Activated T-cell treated with anti-CD3 and anti-CD28 coated beads, Interleukin-2, amount 50 U/mL, for 72 hours (primary cell): ENCODE measurements at places on chromosomes 12 and 14.
A peak's percentile ranks its signal among the peaks of the same experiment; 100 is the strongest.

DNA sequence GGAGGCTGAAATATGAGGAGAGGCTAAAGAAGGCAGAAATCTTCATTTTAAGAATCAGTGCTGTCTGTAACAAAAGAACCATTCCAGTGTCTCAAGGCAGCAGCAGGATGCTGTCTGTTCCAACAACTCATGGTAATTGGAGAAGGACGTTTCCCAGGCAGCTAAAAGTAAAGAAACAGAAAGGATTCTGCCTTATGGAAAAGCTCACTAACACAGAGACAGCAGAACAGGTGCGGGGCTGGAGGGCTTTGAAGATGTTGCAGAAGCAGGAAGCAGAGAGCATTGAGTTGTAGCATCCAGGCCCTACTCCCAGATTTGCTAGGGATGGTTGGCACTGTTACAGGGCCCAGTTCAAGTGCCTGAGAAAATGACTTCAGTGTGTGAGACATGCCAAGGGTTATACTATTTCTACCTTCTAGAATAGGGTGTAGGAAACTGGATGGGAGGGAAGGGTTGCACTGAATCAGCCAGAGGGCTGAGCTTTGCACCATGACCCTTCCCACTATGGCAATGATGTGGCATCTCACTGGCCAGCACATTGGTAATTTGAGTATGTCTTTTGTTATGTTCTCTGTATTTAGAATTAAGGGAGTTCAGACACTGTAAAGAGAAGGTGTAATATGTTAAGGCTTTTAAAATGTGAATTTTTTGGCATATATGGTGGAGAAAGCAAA lies 160.0 kb upstream of the FBXO33 start:
- DNase-seq = no peak

DNA sequence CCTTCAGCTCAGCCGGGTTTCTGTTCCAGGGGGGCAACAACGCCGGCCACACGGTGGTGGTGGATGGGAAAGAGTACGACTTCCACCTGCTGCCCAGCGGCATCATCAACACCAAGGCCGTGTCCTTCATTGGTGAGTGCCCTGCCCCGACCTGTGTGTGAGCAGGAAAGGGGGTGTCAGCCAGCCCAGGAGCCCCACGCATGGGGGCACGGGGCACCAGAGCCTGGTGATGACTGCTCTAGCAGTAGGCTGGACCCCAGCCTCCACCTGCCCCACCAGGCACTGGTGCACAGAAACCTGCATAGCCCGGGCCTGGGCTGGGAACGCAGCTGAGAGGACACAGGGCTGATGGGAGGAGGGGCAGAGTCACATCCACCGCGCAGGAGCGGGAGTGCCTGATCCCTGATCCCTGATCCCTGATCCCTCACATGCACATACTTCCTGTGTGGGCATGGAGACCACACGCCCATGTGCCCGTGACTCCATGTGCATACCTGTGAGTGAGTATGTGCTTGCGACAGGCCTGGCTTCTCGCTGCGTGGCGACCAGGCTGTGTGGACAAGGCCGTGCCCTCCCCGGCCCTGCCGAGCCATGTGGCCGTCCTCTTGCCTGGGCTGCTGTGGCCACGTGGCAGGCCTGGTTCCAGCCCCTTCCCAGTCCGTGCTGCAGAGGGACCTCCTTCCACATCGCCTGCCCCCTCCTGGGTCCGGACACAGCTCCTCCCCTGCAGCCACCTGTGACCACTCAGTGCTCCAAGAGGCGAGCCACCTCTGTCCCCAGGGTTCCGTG lies 11.2 kb downstream of the ADSS1 start:
- DNase-seq = no peak

DNA sequence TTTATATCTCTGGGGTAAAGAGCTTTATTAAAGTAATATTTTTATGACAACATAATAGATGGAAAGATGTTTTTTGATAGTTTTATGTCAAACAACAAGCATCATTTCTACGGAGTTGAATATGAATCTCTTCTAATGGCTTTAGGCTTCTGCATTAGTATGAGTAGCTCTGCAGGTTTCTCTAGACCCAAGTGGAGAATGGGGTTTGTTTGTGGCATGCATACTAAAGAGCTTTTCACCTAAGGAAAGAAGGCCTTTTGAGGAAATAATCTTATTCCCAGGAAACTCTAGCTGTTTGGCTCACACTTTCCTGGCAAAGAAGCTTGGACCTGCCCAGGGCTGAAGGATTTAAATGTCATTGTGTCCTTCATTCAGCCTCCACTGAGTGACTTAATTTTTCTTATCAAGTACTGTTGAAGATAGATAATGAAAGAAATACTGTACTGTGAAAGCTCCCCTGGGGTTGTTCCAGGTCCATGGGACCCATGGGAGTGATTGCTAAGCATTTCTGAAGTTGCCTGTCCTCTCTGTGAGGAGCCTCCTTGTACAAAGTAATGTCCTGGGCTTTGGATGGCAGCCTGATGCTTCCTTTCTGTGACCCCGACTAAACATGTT lies 469.3 kb downstream of the LRIG3 start:
- no peak for DNase-seq

DNA sequence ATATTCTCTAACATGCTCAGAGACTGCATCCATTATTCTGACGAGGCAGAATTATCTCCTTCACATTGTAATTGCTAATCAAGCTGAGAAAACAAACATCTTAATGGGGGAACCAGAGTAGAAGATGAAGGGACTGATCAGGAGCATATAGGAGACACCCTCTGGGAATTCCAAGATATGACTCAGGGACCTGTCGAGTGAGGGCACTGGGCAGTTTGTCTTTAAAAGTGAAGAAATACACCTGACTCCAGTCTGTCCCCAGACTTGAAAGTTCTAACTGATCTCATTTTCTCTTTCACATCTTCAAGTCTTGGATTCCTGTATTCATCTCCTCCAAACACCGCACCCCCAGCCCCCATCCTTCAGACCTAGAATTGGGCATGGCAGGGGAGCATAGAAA lies 226.9 kb upstream of the PLXNC1 start:
- DNase-seq = no peak

- DNase-seq = no peak
Observed at GRCh38 chr14:55361190-55361589, 50.4 kb downstream of the ATG14 start.

DNA sequence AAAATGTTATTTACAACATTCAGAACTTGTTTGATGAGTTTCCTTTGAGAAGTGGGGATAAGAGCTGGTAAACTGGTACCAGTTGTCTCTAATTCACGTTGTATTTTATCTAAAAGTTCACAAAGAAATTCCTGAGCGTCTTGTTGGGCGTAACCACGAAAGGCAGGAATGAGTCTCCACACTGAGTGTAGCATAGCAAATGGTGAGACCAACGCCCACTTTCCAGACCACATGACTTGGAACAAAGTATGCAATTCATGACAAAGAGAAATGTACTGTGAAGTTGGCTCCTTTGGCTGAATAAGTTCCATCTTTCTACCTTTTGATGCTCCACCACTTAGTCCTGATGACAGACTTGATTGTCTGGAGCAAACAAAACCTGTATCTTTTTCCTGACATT lies 18.4 kb downstream of the USP44 start:
- no peak for DNase-seq

- DNase-seq = no peak
Observed at GRCh38 chr12:101127521-101128219, 82.4 kb downstream of the SLC5A8 start.

DNA sequence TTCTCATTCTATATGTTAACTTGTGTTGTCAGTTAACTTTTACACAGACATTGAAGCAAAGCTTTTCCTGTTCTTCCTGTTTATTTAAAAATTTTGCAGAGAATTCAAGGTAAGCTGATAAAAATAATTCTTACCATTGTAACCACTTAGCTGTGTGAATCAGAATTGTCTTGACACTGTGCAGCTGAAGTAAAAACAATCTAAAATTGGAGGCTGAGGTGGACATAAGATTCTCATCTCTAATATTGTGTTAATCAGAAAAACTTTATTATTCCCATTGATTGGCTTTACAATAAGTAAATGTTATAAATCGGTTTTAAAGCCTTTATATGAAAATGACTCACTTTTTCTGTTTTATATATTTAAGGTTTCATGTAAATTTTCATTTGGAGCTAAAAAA lies 240.3 kb upstream of the PLEKHG7 start:
- DNase-seq = no peak

GRCh38 chr14:77991128-77991772 lies 178.9 kb upstream of the NRXN3 start:
- DNase-seq = no peak

DNA sequence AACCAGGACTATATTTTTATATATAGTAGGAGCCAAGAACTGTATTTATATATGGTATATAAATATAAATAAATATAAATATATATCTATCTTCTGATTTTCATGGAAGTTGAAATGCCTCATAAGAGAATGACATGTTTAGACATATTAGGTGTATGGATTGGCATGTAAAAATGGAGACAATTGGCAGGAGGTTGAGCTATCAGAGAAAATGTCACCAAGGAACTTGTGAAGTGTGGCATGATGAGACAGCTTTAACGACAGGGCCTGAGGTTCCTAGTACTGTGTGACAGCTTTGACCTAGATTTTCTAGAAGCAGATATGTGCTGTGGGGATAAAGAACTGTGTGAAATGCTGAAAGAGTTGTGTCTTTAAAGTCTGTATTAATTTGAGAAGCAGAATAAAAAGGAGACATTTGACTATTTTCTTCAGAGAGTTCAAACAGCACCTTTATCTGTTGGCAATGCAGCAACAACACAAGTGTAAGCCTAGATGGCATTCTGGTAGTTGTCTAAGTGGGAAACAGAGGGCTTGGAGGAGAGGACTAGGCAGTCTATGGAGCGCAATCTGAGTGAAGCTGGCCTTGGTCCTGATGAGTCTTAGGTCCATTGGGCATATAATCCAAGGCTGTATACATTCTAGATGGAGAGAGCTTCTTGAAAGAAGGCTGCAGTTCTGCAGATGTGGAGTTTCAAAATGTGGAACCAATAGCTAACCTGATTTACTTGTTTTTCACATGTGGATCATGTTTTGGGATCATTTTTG lies 47.7 kb upstream of the MDGA2 start:
- no peak for DNase-seq

- DNase-seq = peak; percentile 75
Observed at GRCh38 chr14:68862954-68863594, 70.2 kb upstream of the ZFP36L1 start.

GRCh38 chr12:59500335-59500734 lies 95.5 kb upstream of the SLC16A7 start:
- DNase-seq = no peak

DNA sequence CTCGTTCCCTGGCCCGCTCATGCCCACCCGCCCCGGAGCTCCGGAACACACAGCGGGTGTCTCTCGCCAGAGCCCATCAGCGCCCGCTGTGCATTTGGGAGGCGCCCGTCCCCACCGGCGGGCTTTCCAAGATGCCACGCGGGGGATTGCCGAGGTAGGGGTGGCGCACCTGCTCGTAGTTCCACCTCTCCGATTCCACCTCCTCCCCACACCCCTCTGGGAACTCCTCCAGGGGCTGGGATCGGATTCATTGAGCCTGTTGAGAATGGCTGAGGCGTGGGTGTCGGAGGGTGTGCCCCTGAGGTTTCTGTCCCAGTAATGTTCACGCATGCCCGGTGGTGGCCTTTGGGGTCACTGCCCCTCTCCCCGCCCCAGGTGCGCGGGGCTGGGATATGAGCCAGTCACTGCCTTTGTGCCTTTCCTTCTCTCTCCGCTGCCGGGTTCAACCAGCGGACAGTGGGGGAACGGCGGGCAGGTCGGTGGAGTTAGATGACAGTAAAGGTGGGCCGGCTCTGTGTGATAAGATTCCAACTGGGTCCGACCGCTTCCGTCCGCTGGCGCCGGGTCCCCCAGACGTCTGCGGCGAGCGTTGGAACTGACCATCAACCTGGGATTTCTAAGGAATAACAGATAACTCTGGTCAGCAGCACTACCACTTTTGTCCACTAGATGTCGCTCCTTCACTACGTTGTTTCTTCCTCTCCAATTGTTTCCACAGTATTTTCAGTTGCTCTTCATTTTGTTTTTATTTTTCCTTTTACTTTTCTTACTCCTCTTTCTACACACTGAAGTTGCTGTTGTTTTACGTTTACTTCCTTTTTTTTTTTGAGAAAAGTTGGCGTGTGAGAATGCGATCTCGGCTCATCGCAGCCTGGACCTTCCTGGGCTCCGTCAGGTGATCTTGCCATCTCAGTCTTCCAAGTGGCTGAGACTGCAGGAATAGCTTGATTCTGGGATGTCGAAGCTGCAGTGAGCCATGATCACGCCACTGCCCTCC lies 178.1 kb upstream of the ALG10B start:
- peak; percentile 60 for DNase-seq

DNA sequence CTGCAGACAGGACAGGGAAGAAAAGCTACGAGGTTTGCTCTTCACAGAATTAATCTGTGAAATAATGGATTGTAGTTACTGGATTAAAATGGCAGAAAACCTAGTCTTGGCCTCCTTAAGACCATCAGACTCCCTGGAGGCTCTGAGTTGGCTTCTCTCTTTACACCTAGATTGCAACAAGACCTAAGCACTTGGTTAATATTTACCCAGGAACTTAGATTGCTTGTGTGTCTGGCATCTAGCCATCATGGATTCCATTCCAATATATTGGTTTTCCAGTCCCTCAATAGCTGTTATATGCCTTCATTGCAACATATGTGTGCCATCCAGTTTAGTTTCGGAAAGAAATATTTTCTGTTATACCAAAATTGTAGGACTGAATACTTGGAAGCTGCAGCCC lies 1.9 kb upstream of the GTF2A1 start:
- no peak for DNase-seq

GRCh38 chr12:30862486-30862885 lies 64.1 kb upstream of the TSPAN11 start:
- no peak for DNase-seq

DNA sequence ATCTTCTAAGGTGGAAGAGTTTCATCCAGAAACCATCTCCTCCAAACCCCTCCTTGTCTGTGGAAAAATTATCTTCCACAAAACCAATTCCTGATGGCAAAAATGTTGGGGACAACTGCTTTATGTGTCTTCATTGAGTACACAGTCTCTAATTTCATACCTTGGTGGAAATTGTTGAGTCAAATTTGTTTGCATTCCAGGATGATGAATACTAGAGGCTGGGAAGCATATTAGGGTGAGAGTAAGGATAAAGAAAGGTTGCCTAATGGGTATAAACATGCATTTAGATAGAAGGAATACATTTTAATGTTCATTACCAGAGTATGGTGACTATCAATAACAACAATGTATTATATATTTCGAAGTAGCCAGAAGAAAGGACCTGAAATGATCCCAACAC lies 98.2 kb downstream of the C12orf42 start:
- no peak for DNase-seq

- no peak for DNase-seq
Observed at GRCh38 chr12:113134521-113134951, 1.0 kb downstream of the RASAL1 start.

DNA sequence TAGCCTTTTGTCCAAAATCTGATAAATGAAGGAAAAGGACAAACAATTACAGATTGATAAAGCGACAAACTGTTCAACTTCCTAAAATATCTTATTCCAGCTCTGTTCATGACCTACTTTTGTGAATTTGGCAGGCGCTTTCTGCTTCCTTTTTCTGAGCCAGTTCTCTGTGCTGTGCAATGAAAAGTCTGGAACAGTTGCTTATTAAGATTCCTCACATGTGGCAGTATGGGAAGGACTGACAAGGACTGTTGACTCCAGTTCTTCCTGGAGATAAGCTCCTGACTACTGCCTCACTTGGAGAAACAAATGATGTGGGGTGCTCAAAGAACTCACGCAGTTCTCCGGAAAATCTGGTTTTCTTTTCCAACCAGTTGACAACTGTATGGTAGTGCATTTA lies 58.3 kb upstream of the ANP32D start:
- DNase-seq = no peak
